ENCODE measurements at places on chromosomes 11 and 22. TPM values are rescaled to one million over a fixed set of nuclear protein-coding genes. Genes with fewer than 3 reads are reported as not detected.

DNA sequence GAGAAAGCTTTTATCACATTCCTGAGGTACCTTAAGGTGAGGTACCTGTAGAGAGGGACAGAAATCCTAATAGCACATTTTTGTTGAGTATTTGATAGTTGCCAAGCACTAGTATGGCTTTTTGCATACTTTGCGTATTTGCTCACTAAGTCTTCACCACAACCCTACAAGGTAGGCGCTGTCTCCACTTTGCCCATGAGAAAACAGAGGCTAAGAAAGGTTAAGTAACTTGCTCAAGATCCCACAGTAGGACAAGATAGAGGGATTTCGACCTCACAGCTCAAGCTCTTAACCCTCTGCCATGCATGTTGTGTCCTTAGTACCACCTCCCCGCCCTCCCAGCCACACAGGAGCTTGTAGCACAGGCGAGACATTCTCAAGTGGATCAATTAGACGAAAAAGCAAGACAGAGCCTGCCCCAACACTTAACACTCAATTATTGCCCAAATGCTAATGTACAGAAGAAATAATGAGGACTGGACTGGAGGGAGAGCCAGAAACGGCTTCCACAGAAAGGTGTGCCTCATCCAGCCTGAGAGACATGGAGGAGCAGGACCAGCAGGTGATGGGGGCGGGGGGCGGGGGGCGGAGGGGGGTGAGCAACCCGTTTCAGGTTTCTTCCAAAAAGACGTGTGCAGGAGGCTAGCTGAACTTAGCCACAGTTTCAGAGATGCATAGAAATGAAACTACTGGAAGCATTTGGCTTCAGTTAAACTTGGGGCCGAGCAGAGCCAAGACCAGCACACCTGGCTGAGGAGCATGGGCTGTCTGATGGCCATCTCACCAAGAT lies 26.7 kb upstream of the CD44 start:
- DNase-seq = no peak

- no peak for DNase-seq
Measured at GRCh38 chr22:48838846-48839730, 988.6 kb downstream of the BRD1 start.

DNA sequence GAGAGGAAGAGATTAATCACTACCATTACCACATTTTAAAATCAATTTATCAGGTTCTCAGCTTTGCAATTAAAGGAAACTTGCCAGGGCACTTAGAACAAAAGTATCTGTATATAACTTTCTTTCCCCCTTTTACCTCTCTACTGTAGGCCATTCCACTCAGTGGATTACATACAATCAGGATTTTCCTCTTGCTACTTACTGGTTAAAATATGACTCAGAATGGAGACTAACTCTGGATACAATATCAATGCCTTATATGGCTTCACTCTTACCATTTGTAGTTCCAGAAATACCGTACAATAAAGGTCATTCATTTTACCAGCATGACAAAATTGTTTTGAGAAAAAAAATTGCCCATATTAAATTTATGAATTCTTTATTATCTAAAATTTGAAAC lies 706.8 kb downstream of the KCNA4 start:
- no peak for DNase-seq

CARD16 gene
- total RNA-seq = 10.3 TPM

LRRC74B gene
- not detected for total RNA-seq

PRR33 gene
- not detected for total RNA-seq

OR8G5 gene
- total RNA-seq = not detected

GRCh38 chr22:42179616-42180015 lies 49.0 kb upstream of the CYP2D6 start:
- no peak for DNase-seq

PSMD13 gene
- total RNA-seq = 237 TPM

PLAAT4 gene
- total RNA-seq = 20.5 TPM

PYGM gene
- 2.2 TPM for total RNA-seq

GRCh38 chr11:9208726-9209501 lies 56.2 kb downstream of the DENND5A start:
- DNase-seq = no peak

DNA sequence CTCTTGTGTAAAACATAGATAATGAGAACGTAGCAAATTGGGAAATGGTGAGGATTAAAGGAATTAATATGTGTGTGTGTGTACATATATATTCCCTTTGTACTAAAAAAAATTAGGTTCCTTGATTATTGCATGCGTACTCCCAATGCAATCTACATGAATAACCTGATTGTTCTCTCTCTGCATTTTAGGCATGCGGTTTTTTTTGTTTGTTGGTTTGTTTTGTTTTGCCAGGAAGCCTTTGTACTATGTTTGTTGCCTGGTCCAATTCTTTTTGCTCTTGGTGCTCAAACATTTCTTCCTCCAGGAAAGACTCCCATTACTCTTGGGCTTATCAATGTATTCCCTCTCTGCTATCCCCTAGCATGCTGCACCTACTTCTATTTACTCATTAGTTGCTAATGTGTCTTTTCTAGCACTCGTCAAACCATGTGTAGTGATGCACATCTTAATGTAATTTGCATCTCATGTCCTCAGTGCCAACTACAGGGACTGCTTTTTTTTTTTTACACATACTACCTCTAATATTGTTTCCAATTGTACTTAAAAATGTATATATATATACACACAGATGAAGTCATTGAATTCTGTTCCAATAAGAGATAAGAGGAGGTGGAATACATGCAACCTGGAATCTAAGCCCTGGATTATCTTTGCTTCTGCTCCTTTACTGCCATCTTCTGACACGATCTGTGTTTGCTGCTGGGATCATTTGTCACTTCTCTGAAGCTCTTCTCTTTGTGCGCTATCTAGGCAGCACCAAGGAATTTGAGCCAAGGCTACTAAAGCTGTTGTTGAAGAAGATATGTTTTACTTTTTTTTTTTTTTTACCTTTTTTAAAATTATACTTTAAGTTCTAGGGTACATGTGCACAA lies 197.2 kb upstream of the ANO3 start:
- no peak for DNase-seq

WNT7B gene
- not detected for total RNA-seq

Measured in CD8-positive, alpha-beta memory T cell (primary cell).